ENCODE measurements at places on chromosomes 12 and 14.

DNA sequence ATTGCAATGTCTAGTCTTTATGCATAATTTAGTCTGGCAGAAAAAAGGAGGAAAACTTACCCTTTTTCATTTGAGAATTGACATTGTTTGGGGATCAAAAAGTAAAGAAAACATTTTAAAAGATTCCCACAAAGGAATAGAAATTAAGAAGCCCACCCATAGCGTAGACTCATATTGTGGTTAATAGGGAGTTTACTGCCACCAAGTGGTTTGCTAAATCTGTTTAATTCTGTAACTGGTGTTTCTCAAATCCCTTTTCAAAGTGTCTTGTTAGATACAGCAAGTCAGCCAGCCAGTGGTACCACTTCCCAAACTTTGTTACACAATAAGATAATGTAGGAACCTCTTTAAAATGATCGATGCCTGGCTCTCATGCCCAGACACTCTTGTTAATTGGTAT lies 180.3 kb downstream of the IPO8 start:
- DNase-seq = no peak

DNA sequence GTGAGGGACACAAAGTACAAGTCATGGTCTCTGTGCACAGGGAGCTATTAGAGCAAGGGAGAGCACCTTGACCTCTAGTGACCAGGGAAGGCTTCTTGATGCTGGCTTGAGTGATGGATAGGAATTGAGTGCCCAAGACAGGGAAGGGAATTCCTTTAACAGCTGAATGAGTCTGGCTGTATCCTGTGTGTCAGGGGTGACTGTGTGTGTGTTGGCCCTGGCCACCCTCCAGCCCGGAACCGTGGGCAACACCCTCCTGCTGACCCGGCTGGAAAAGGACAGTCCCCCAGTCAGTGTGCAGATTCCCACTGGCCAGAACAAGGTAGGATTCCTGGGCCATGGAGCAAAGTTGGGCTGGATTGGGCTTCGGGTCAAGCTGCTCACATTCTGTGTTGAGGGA lies 5.5 kb upstream of the PFDN5 start:
- no peak for DNase-seq

DNA sequence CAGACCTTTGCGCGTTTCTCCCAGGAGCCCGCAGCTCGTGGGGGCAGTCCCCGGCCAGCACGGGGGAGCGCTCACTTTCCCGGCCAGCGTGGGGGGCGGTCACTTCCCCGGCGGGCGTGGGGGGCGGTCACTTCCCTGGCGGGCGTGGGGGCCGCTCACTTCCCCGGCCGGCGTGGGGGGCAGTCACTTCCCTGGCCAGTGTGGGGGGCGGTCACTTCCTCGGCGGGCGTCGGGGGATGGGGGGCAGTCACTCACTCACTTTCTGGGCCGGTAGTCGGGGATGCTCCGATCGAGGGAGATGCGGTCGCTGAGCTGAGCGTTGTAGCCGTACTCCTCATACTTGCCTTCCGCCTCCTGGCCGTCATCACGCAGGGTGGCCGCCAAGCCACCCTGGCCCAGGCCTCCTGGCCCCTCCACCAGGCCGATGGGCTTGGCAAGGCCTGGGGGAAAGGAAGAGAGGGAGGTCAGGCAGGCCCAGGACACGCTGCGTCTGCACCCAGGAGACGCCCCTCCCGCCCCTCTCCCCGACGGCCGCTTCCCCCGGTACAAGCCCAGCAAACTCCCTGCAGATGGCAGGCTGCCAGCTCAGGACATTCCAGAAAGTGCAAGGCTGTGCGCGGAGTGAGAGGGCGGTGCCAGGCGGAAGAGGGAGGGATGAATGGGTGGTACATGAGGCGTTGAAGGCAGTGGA lies 43.3 kb downstream of the GALNT9 start:
- no peak for DNase-seq

DNA sequence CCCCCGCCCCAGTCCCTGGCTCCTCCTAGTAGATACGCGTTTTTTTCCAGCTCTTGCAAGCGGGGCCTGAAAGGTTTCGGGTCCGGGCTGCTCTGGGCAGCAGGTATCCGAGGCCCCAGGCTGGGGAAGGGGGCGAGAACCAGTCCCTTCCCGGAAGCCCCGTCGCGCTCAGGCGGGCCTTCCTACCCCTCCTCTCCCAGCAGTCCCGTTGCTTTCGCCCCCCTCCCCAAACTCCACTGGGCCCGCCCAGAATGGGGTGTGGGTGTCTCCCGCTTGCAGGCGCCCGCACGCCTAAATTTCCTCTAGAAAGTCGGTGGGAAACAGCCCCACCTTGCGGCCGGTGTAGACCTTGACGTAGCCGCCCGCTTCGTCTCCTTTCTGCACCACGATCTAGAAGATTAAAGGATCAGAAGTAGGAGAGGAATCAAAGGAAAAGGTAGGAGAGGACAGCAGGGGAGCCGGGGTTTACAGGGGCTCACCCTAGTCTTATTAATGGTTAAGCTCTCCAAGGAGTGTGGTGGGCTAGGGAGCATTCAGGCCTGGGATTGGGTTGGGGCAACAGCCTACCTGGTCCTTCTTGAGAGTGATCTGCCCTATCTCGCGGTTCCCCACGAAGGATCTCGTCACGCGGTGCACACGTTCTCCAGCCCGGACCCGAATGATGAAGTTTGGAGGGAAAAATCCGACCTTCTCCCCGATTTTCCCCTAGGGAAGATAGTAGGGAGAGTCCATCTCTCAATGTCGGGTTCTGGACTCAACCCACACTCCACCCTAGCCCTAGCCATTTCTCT lies 7.3 kb downstream of the STAC3 start:
- peak; percentile 81 for DNase-seq

- no peak for DNase-seq
These were observed 3.7 kb downstream of the IFFO1 start for GRCh38 chr12:6552140-6552551.

- no peak for DNase-seq
These were observed 53.8 kb downstream of the PLEKHG3 start for GRCh38 chr14:64758025-64758521.

- DNase-seq = no peak
These were observed at the start of gene HVCN1 for GRCh38 chr12:110688446-110689280. TSS of gene HVCN1 (minus strand) at chr12:110689115. CDS start at chr12:110683245, 5,870 bp downstream.

DNA sequence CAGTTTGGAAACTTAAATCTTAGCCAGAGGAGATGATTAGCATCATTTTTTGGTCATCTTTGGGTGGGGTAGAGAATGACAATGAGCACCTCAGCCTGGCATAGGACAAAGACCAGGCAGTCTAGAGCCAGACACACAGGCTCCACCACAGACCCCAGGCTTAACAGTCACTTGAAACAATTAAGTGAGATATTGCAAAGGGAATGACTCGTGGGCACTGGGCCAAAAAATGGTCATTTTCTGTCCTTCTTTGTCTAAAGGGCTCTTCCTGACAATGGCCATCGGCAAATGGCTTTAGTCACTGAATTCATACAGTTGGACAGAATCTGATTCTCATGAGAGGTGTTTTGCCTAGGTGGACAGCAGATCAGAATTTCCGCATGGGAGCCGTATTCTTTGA lies 78.0 kb upstream of the DICER1 start:
- DNase-seq = no peak

DNA sequence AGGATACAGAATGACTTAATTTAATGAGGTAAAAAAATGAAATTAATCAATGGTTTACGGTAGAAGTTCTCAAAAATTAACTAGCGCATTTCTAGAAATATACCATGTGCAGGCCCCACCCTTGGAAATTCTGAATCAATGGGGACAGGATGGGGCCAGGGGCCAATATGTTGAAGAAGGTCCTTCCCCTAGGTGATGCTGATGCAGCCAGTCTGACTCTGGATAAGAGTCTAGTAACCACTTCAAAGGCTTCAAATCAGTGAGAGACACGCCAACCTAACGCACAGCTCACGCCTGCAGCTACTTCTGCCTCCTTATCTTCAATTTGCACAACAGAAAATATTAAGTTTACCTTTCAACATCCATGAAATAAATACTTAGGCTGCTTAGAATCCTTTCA lies 14.9 kb downstream of the GIT2 start:
- DNase-seq = no peak

DNA sequence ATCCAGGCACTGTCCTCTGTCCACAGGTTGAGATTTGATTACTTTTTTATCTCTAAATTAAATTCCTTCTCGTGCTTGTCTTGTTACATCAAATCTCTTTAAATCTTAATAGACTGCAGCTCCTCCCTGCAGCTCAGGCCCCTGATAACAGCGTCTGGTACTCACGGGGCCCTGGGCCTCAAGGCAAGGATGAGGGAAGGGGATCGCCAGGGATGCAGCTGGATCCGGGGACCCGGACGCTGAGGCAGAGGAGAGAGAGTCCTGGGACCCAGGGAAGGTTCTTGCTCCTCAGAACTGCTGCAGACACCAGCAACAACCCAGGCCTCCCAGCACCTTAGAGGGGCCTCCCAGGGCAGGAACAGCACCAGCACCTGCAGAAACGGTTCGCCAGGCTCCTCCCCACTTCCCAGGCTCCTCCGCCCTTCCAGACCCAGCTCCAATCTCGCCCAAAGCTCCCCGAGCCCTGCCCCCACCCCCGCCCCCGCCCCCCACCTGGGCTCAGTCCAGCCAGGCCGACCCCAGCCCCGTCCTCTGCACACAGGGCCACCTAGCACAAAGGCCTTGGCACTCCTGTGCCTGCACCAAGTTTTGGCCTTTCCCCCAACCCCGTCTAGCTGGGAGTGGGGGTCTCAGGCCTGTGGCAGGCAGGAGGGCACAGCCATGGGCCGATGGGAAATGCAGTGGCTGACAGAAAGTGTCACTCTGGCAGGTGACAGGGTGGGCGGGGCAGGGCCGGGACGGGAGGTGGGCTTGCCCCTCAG lies 60.3 kb upstream of the GALNT9 start:
- DNase-seq = no peak

DNA sequence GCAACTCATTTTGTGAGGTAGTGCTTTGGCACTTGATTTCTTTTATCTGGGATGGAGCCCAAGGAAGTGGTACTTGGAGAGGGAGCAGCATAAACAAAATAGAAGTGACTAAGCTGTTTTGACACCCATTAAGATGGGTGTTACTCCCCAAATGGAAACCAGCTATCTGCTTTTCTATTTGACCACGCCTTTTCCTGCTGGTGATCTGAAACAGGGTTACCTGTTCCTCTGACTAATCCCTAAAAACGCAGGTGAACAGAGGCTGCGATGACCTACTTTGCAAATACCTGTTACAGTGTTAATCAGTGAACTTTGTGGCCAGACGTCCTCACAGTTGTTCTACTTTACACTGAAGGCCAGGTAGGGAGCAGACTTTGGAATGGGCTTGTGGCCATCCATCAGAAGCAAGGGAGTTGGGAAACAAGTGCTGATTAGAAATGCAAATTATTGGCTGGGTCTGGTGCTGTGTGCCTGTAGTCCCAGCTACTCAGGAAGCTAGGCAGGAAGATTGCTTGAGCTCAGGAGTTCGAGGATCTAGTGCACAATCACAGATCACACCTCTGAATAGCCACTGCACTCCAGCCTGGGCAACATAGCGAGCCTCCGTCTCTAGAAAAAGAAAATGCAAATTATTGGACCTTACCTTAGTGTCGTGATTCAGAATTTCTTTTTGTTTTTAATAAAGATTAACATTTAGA lies 58.3 kb upstream of the HECTD1 start:
- no peak for DNase-seq

DNA sequence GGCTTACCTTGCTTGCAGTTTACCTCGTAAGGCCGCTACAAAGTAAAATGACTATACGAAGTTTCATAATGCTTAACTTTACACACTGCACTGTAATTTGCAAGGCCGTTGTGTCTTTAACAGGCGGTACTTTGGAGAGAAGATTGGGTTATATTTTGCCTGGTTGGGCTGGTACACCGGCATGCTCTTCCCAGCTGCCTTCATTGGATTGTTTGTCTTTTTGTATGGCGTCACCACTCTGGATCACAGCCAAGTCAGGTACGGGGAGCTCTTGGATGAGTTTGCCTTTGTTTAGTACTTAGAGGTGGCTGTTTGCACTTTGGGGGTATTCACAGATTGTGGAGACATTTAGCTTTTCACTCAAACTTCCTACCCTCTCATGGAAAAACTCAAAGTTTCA lies 167.8 kb downstream of the SLC5A8 start:
- no peak for DNase-seq

DNA sequence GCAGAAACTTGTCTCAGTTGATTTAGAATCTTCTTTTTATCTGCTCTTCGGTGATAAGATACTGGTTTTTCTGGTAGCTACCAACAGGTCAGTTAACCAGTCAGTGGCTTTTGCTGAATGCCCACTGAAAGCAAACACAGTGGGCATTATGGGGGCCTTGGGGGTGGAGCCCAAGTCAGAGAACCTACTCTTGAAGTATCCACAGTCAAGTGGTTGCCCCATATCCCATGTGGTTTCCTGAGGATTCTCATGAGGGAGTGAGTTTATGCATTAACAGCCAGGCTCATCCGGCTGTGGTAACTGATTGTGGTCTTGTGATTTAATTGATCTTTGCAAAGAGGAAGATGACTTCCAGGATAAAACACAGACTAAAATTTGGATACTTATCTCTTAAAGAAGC lies 83.7 kb downstream of the ST8SIA1 start:
- no peak for DNase-seq

DNA sequence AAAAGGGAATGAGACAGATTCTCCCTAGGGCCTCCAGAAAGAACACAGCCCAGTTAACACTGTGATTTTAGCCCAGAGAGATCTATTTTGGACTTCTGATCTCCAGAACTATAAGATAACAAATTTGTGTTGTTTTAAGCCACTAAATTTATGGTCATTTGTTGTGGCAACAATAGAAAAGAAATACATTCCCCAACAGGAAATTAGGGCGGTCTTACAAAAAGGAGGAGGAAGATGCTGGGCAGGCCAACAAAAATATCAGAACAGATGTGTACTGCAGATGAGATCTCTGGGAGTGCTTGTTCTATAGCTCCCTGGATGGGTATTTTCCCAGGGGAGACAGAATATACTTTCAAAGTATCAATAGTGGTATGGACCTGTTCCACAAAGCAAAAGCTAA lies 32.0 kb upstream of the SOCS2 start:
- no peak for DNase-seq

DNA sequence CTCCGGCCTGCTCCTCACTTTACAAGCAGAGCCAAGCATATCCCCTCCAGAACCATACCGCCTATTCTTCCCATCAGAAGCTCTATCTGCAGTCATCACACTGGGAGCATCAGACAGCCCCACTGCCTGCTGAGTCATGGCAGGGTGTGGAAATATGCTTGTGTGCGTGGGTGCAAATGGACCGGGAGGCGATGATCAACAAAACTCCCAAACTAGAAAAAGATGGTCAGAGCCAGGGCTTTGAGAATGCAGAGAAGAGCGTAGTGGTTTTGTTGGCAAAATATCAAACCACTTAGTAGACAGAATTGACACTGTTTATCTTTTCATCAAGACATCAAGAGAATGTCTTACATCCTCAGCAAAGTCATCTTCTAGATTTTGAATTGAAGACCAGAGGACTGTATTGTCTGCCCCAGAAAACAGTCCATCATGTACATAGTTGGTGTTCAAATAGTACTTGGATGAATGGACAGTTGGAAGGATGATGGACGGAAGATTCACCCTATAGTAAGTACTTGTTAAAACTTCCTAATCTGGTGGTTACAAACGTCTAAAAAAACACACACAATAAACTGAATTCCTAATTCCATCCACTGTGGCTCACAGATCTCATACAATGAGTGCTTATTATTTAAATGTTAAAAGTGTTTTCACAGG lies 54.9 kb downstream of the VWF start:
- no peak for DNase-seq

Data from NCI-H2081 (cell line).